NCI-H1105 treated with DMSO at 0.1 percent for 48 hours (cell line): ENCODE measurements at places on chromosomes 6 and 20.

DNA sequence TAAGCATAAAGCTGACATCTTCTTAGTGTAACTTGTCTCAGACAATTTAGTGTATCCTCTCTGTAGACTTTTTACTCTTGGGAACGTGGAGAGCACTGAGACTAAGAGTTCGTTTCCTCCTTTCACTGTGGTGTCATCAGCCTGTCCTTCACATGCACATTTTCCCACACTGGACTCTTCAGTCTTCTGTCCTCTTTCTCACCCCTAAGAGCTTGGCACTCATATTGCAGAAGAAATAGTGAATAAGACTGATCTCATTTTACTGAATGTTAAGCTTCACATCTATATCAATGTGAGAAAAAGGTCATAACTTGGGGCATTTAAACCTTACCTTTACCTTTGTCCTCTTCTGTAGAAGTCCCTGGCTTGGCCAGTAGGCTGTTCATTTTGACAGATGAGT lies 25.6 kb downstream of the FUCA2 start:
- no peak for DNase-seq

DNA sequence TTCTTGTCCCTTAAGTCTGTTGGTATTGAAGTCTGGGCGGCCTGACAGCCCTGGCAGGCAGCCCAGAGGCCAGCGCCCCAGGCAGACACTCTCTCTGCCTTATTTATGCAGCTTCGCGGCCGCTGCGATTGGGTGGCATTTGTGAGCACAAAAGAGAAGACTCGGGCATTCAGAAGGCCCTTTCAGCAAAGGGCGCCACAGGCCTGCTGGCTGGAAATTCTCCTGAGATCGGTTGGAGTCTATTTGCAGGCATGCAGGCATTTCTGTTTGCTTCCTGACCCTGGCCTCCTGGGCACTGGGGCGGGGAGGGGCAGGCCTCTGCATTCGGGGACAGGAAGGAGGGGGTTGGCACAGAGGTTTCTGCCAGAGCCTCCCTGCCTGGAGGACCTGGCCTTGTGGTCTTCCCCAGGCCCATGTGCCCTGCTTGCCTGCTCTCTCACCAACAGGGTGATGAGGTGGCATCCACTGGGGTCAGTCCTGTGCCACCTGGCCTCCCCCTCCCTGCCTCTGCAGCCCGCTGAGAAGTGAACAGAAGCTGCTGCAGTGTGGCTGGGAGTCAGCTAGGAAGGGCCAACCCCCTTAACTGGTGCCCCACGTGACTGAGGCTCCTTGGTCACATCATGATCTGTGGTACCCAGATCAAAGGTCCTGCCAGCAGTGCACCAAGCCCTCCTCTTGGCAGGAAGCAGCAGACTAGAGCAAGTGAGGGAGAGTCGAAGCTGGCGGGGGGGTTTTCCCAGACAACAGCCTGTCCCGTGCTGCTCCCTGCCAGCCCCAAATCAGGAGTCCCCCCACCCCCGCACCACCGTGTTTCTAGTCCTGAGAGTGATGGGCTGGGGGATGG lies 16.6 kb upstream of the CCDC167 start:
- DNase-seq = peak; percentile 90

DNA sequence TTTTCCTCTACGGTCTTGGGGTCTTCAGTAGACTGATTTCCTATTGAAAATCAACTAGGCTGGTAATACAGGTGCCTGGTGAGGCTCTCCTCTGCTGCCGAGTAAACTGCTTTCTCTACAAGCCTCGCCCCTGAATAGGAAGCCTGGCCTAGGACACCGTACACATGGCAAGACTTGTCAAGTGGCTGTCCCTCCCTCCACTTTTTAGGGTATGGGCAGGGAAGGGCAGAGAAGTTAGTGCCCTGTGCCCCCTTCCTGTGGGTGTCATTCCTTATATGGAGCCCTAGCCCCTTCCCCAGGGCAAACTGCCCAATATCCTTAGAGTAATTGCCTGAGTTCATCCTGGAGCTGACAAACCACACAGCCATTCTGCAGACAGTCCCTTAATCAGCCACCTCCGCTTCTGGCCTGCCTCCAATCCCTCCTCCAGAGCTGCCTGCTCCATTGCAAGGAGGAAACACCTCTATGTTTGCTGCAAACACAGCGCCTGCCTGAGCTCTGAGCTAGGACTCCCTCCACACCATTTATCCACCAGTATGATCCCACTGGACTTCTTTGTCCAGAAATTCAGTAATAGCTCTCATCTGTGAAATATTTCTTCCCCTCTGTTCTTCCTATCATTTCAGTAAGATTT lies 93.1 kb downstream of the CHD6 start:
- DNase-seq = peak; percentile 47

GRCh38 chr6:30691208-30691847 lies 544 bp upstream of the NRM start:
- DNase-seq = peak; percentile 7

GRCh38 chr6:1952740-1953360 lies 292.6 kb downstream of the GMDS start:
- no peak for DNase-seq

DNA sequence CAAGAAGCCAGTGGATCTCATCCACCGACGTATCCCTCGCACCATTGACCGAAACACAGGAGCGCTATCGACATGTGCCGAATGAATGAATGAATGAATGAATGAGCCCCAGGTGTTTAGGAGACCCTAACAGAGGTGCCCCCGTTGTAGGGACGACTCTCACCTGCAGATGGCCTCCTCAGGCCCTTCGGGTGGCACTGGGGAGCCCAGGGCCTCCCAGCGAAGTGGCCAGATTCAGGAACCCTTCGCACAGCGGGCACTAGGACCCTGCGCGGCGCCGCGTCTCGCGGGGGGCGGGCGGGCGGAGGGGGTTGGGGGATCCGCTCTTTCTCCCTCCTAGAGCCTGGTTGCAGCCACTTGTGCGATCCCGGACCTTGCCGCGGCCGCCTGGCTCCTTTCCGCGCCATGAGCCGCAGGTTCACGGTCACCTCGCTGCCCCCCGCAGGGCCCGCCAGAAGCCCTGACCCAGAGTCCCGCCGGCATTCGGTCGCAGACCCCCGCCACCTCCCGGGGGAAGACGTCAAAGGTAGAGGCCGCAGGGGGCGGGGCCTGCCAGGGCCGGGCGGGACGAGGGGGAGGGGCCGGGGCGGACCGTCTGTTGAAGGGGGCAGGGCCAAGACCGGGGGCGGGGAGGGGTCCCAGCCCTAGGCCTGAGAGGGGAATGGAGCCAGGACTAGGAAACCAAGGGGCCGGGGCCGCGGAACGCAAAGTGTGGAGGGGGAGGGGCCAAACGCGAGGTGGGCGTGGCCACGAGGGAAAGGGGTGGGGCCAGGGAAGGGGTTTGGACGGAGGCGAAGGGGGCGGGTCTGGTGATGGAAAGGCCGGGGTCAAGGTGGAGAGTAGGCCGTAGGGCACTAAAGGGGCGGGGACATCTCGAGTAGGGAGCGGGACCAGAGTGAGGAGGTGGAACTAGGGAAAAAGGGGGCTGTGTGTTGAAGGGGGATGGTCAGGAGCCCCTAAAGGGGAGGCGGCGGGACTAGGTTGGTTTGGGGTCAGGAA lies 7.4 kb upstream of the SLC12A5 start:
- peak; percentile 83 for DNase-seq

- no peak for DNase-seq
These were observed 53.6 kb downstream of the CDC40 start for GRCh38 chr6:110233770-110234374.

- no peak for DNase-seq
These were observed 547.8 kb downstream of the PTPRT start for GRCh38 chr20:42641886-42642285.

DNA sequence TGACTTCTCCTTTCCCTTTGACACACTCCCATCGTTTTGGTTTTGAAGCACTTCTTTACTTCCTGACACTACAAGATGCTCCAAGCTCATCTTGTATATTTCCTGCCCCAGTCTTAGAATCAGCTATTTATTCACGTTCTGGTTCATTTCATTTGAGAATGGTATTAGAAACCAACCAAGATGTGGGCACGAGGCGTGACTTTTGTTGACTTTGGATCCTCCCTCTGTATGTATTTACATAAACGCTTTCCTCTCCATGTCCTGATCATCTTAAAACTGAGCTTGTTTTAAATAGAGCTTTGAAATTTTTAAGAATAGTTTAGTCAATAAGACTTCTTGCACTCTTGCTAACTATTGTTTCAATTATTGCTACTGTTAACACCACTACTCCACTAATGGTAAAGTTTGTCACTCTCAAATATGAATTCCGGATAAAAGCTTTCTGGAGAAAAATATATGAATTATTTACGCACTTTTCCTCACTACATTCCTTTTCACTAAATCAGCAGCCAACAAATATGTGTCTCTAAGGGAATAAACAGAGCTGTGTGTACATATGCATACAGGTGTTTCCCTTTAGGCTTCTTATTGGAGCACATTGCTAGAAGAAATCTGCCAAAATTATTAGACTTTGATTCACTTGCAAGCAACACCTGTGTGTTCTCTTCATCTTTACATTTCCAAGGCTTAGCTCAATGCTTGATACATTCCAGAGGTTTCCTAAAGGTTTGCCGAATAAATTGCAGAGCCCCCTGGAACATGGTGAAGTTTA lies 77.3 kb upstream of the TMEM244 start:
- no peak for DNase-seq
